ENCODE measurements at places on chromosomes 5 and 9. TPM values are rescaled to one million over a fixed set of nuclear protein-coding genes. Genes with fewer than 3 reads are reported as not detected.

Gene IL5
- total RNA-seq: not detected

Gene HTR1A
- total RNA-seq: 4.7 TPM

GRCh38 chr5:154117050-154117449, 73.5 kb upstream of the GALNT10 start:
- DNase-seq: no peak

GRCh38 chr9:63817622-63818518, 1467.1 kb downstream of the FOXD4L5 start:
- DNase-seq: peak; percentile 76

- peak; percentile 95 for DNase-seq
Observed at GRCh38 chr5:174724484-174725260, at the start of gene MSX2. Gene MSX2 (plus strand): TSS chr5:174724582. CDS start chr5:174724660, 78 bp downstream.

DNA sequence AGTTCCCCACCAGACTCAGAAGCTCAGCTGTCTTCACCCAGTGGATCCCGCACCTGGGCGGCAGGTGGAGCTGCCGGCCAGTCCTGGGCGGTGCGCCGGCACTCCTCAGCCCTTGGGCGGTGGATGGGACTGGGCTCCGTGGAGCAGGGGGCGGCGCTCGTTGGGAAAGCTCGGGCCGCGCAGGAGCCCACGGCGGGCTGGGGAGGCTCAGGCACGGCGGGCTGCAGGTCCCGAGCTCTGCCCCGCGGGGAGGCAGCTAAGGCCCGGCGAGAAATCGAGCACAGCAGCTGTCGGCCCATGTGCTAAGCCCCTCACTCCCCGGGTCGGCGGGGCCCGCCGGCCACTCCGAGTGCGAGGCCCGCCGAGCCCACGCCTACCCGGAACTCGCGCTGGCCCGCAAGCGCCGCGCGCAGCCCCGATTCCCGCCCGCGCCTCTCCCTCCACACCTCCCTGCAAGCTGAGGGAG, 560.0 kb downstream of the BRINP1 start:
- peak; percentile 82 for DNase-seq

- no peak for DNase-seq
Observed at GRCh38 chr5:74623006-74623611, 17.4 kb downstream of the ENC1 start.

All from GM23338 (cell line).